Osteocyte (in vitro differentiated cells): ENCODE measurements at places on chromosomes 4 and X. TPM values are rescaled to one million over a fixed set of nuclear protein-coding genes. Genes with fewer than 3 reads are reported as not detected.

- DNase-seq: no peak
These were observed 551 bp downstream of the NPNT start for GRCh38 chr4:105895583-105896460.

Gene VSIG4
- total RNA-seq: not detected in 2 replicates

Gene TMEM164
- 12.4 and 12.9 TPM in 2 replicates for total RNA-seq

Gene HAUS7
- 55.7 and 60.3 TPM in 2 replicates for total RNA-seq

DNA sequence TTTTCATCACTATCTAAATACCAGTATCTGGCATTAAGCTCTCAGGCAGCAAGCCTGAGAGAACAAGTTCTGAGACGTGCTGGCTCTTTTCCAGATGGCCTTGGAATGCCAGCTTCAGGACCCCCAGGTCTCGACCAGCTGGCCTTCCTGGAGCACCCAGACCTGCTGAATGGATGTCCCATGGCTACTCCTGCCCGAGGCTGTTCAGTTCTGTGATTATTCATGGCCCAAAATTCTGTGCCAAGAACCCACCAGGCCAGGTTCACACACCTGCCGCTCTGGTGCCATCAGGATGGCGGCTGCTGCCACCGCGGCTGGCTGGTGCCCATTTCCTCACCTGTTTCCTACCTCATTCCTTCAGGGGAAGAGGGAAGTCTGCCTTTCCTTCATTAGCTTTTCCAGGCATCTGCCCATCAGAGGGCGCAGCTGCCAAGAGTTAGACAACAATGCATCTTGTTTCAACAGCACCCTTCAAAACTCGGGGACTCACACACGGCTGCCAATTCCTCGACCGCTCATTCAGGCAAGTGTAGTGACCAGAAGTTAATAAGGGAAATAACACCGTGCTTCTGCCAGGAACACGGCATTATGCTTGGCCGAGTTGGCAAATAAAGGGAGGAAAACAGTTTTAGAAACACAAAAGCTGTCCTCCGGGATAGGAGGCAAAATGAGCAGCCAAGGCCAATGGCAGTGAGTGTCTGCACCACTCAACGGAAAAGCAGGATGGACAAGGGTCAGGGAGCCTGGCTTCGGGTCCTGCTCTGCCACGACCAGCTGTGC is 173.8 kb downstream of the NSUN7 start:
- DNase-seq: no peak

DNA sequence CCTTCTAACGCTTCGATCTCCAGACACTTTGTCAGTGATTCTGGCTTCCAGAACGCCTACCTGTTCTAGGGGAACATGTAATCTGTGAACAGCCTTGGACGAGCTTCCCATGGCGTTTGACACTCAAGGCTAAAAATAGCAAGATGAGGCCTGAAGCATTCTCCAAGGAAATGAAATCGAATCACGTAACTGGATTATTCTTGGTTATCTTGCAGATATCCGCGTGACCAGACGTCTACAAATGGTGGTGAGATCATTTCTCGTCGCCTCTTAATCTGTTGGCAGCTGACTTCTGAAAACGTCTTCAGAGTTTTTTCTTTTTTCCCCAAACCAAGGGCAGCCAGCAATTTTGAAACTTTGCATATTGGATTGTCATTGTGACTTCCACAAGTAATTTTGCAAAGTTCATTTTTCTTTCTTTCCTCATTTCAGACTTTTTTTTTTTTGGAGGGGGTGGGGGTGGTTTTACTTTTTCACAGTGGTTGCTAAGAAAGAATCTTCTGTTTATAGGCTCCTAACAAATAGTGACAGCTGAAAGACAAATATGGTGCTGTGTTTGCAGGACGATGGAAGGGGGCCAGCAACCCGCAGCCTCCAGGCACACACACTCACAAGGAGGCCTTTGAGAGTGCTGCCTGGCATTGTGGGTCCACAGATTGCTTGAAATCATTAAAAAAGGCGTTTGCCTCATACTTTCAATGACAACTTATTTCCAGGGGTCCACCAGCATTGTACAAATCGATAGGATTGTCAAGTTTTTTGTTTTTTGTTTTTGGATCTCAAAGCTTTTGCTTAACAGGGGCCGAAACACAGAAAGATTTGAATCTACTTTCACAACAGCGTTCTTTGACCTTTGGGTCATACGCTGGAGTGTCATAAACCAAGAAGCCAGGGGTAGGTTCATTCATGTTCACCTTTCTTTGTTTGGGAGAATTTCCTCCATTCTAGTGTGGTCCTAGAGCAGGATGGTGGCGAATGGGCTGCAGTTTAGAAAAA is 32.4 kb upstream of the PDLIM3 start:
- no peak for DNase-seq

Gene FSTL5
- total RNA-seq: 0.11 TPM in 1 of 2 replicates, not detected in the other

GRCh38 chrX:128781506-128781905 is 729.3 kb upstream of the ACTRT1 start:
- no peak for DNase-seq

Gene KLB
- not detected in 2 replicates for total RNA-seq

Gene FGA
- not detected in 2 replicates for total RNA-seq

Gene CD38
- 0.08 TPM in 1 of 2 replicates, not detected in the other for total RNA-seq

DNA sequence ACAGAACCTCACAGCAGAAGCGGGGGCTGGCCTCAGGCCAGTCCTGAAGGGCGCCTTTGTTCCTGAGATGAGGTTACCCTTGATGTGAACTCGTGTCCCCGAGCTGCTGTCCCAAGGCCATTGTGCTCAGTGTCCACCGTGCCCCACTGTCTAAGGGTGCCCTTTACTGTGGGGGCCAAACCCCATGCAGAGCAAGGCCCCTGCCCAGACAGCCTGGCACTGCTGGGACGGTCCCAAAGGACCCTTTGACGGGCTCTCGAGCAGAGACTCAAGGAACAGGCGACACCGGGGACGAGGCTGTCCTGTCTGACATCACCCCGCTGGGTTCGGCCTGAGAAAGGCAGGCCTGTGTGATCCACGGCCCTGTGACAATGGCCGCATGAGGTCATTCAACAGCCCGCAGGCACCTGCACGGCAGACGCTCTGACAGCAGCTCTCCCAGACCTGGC is 100.6 kb downstream of the ABLIM2 start:
- DNase-seq: no peak

GRCh38 chr4:44638091-44638490 is 13.3 kb downstream of the YIPF7 start:
- no peak for DNase-seq

DNA sequence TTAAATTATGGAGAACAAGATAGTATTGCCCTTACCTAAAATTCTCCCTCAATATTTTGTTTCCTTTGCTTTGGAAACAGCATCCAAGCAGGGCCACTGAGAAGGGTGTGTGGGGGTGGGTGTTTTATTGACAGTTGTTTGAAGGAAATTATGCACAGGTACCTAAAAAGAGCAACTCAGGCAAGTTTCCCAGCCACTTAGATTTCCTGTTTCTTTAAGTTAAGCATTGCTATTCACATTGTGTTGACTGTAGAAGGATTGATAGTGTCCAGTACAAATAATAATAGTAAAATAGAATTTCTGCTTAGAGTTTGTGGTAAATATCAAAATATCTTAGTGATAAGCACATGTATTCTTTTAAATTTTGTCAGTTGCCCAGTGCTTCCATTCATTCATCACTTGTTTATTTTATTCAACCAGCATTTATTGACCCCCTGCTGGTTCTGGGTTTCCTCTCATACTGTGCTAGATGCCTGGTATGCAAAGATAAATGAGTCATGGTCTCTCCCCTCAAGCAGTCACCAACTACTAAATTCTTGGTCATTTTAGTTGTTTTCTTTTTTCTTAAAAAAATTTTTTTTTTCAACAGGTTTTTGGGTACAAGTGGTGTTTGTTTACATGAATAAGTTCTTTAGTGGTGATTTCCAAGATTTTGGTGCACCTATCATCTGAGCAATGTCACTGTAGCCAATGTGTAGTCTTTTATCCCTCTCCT is 50.0 kb downstream of the GALNT7 start:
- no peak for DNase-seq

Gene FGF2
- total RNA-seq: 29.2 and 33.4 TPM in 2 replicates

DNA sequence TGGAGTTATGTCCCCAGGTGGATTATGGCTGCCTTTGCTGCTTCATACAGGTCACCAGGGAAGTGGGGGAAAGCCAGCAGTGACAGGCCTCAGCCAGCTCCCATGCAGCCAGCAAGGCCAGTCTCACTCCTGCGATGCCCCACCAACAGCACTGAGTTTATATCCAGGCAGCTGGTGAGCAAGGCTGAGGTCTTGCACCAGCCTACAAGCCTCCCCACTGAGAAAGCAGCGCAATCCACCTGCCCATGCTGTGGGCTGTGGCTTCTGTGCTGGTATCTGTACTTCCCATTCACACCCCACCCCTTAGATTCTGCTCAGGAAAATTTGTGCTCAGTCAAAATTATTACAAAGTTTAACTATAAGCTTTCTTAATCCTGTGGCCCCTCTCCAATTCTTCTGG is 153.5 kb downstream of the HHIP start:
- no peak for DNase-seq

Gene PCDH18
- 69.3 and 74.8 TPM in 2 replicates for total RNA-seq

DNA sequence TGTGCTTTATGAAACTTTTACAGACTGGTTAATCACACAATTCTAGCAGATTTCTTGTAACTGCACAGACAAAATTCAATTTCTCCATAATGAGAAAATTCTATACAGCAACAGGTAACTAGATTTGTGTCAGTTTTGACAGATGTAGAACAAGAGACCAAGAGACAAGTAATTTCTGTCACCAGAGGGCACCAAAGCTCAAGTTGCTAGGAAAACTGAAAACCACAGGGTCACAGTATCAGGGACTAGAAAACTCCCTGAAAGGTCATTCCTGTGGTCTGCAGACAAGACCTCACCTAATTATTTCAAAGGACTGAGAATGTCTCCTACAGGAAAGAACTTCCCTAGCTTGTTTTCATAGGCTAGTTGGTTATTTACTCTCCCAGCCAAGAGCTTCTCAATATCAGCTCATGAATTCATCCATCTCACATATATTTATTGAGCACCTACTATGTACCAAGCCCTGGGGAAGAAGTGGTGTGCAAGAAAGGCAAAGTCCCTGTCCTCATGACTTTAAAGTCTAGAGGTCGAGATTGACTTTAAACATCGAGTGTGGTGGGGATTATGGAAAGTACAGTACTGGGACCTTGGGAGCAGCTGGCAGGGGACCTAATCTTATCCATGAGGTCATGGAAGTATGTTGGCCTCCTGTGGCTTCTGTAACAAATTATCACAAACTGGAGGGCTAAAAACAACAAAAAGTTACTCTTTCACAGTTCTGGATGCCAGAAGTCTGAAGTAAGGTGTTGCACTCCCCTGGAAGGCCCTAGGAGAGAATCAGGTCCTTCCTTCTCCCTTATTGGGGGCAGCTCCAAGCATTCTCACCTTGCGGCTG is 47.8 kb upstream of the SETD7 start:
- no peak for DNase-seq

DNA sequence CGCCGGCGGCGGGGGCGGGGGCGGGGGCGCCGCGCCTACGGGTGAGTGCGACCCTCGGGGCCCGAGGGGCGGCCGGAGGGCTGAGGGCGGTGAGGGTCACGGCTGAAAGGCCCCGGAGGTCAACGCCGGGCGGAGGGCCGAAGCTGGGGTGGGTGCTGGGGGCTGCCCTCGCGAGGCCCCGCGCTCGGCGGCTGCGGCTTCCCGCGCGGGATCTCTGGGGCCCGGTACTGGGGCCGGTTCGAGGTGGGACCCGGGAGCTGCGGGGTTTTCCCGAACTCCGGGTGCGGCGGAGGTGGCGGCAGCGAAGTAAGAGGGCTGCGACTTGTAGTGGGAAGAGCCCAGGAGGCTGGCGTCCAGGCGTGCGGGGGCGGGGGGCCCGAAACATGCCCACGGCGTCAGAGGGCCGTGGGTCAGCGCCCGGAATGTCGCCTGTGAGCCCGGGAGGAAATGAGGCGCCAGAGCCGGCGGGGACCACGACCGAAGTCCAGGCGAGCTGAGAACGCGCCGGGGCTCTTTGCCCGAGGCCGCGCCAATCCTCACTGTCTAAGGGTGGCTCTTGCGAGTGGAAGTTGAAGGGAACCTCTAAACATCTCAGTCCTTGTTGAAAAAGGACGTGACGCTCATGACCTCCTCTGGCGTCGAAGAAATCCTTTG is 407 bp downstream of the IL13RA1 start:
- no peak for DNase-seq

- DNase-seq: no peak
These were observed 502.6 kb downstream of the C4orf33 start for GRCh38 chr4:129598582-129598981.

Gene ANXA3
- 0.97 and 1.0 TPM in 2 replicates for total RNA-seq

DNA sequence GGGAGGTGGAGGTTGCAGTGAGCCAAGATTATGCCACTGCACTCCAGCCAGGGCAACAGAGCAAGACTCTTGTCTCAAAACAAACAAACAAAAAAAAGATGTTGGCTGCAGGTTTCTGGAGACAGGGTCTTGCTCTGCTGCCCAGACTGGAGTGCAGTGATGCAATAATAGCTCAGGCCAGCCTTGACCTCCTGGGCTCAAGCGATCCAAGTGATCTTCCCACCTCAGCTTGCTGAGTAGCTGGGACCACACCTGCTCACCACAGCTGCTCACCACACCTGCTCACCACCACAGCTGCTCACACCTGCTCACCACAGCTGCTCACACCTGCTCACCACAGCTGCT is 29.9 kb upstream of the CPLX1 start:
- DNase-seq: no peak

Gene SUPT20HL2
- not detected in 2 replicates for total RNA-seq

DNA sequence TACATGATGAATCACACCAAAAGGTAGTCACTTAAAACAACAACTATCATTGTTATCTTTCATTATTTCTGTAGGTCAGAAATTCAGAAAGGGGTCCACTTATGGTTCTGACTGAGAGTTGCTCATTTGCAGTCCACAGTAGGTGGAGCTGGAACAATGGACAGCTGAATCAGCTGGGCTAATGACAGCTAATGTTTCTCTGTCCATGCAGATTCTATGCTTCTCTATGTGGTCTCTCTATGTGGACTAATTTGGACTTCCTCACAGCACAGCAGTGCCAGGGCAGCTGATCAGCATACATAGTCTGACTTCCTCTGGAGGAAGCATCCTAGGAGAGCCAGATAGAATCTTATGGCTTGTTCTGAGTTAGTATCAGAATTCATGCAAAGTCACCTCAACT is 131.7 kb upstream of the INTU start:
- no peak for DNase-seq

GRCh38 chrX:12237771-12238170 is 99.5 kb downstream of the FRMPD4 start:
- DNase-seq: no peak

DNA sequence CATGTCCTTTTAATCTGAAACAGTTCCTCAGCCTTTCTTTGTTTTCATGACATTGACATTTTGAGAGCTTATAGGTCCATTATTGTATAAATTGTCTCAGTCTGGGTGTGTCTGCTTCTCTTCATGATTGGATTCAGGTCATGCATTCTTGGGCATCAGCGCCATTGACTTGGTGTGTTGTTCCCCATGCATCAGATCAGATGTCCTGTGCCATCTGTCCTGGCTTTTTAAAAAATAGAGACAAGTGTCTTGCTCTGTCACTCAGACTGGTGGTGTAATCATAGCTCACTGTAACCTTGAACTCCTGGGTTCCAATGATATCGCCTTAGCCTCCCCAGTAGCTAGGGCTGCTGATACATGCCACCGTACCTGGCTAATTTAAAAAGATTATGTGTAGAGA is 55.7 kb downstream of the TBC1D14 start:
- DNase-seq: no peak

- DNase-seq: no peak
These were observed 7.7 kb upstream of the STX18 start for GRCh38 chr4:4549534-4549933.
